CD4-positive, alpha-beta memory T cell (primary cell): ENCODE measurements at places on chromosomes 2 and 18. TPM values are rescaled to one million over a fixed set of nuclear protein-coding genes. Genes with fewer than 3 reads are reported as not detected.
A peak's percentile ranks its signal among the peaks of the same experiment; 100 is the strongest.

DNA sequence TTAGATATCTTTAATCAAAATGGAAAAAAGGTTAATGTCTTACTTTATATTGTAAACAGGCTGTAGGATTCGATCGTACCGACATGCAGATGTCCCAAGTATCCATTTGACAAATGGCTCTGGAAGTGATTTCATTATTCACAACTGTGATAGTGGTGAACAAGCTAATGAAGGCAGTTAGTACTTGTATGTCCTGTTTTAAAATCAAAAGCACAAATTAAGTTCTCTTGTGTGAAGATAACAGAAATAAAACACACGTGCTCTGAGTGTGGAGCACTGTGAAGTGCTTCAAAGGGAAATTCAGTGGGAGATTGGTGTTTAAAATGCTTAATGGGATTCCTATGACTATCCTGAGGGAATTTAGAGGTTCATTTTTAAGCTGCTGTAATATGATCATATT, 8.6 kb upstream of the LRP1B start:
- no peak for DNase-seq
- no peak overlapping the region for H3K27ac ChIP-seq
- no peaks in the 10 kb centered on the region for H3K27me3 ChIP-seq
- no peaks in the 10 kb centered on the region for H3K4me1 ChIP-seq
- H3K36me3 ChIP-seq, result no peaks in the 10 kb centered on the region

DNA sequence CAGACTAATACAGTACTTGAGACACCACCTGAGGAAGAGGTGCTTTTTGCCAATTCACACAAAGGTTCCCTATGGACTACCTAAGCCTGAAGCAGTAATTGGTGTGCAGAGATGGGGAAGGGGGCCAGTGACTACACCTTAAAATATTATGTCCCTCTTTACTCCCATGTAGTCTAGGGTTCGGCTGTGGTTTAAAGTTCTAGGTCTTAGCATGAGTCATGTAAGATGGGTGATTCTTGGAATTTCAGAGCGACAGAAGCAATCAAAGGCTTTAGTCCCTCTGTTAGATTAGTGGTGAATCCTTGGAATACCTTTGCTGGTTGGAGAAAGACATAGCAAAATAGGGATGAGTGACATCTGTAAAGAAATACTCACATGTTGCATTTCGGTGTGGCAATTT, 14.3 kb upstream of the CCDC85A start:
- no peaks in the 10 kb centered on the region for H3K27me3 ChIP-seq
- DNase-seq, result no peak

DNA sequence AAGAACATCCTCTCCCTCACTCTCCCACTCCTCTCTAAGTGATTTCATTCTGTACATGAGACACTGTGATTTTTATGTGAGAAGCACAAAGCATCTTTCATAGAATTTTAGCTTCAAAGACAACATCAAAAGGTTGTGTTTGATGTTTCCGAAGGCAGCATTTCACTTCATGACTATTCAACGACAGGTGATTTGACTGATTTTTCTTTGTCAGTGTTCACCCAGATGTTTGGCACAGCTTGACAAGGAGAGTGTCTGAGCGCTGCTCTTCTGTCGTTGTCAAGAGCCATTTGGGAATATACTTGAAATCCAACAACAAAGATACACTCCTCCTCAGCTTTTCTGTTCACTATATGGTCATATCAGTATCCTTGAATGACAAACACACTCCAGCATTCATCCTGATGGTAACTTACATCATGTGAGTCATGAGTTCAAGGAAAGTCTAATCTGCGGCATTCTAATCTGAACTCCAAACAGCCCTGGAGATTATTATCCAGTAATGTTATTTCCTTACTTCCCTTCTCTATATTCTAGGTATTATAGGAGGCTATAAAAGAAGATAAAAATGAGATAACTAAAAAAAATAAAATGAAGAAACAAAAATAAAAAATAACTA, 45.9 kb upstream of the ST6GAL2 start:
- no peaks in the 10 kb centered on the region for H3K36me3 ChIP-seq
- no peaks in the 10 kb centered on the region for H3K4me1 ChIP-seq
- H3K27ac ChIP-seq, result no peak overlapping the region

DNA sequence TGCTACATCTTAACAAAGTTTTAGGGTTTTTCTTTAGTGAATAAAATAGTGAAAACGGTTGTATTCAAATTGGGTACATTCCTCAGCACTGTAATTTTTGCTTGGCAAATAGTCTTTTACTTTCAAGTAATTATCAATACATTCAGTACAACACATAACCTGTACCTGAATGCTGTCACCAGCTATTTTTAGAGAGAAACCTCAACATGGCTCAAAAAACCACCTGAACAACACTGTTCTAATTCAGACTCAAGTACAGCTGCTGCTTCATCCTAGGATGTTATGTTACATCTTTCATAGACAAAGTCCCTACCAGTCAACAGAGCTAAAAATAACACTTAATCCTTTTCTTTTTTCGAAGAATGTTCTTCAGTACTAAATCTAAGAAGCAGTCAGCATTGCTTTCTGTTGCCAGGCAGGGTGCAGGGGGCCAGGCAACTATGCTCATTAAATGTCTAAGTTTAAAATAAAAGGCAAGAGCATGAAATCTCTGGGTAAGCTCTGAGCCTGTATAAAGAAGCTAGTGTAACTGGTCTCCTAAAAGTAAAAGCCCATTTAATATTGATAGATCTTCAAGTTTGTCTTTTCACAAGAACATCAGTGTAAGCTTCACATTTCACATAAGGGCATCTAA, 20.5 kb downstream of the PDIA6 start:
- peak overlapping the region; percentile 69 for H3K27ac ChIP-seq
- no peak overlapping the region for H3K4me3 ChIP-seq
- peaks cover 55% of the 10 kb centered on the region for H3K36me3 ChIP-seq
- peaks cover 30% of the 10 kb centered on the region for H3K4me1 ChIP-seq

DNA sequence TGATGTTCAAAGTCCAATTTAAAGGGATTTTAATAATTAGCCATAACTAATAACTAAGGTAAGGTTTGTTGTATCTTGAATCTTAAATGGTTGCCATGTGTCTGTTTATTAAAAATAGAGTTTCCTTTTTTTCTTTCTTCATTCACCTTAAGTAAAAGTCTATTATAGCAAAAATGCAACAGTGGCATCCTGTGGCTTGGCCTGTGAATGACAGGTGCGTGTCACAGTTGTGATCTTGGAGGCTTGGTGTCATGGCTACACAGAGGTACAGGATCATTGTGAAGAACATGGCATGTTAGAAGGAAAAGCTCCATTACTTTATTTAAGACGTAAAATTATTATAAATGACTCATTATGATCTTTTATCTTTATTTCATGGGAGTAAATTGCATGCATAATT, 246.1 kb downstream of the BCL2 start:
- H3K27me3 ChIP-seq, result no peaks in the 10 kb centered on the region
- H3K4me3 ChIP-seq, result no peak overlapping the region
- no peaks in the 10 kb centered on the region for H3K4me1 ChIP-seq

The MALT1 gene
- total RNA-seq, result 90.4 TPM

The CDK15 gene
- not detected for total RNA-seq

The HOXD4 gene
- total RNA-seq, result not detected

- no peak for DNase-seq
- no peak overlapping the region for H3K4me3 ChIP-seq
- H3K4me1 ChIP-seq, result peaks cover 32% of the 10 kb centered on the region
- H3K36me3 ChIP-seq, result no peaks in the 10 kb centered on the region
- H3K27me3 ChIP-seq, result no peaks in the 10 kb centered on the region
Observed at GRCh38 chr2:136069773-136070172, 48.2 kb downstream of the CXCR4 start.

DNA sequence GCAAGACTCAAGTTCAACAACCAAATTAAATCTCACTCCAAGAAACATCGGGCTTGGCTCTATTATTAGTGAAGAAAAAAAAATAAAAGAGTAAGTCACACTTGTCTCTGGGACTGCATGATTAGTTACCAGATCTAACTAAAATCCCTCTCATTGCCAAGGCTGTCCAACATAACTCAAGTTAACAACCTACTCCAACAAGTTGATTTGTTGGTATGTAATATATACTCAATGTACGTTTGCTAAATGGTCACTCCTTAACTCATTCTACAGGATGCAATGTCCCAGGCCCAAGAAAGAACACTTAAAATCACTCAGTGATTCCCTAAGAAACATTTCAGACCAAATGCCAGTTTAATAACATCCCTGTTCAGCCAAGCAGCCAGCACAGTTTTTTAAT, 95.1 kb downstream of the DYM start:
- no peak for DNase-seq
- peaks cover 9% of the 10 kb centered on the region for H3K4me1 ChIP-seq
- no peak overlapping the region for H3K4me3 ChIP-seq
- no peak overlapping the region for H3K27ac ChIP-seq

GRCh38 chr18:73503326-73503725, 635.5 kb upstream of the NETO1 start:
- no peaks in the 10 kb centered on the region for H3K4me1 ChIP-seq
- H3K4me3 ChIP-seq, result no peak overlapping the region
- H3K36me3 ChIP-seq, result no peaks in the 10 kb centered on the region
- no peaks in the 10 kb centered on the region for H3K27me3 ChIP-seq
- DNase-seq, result no peak
- H3K27ac ChIP-seq, result no peak overlapping the region

DNA sequence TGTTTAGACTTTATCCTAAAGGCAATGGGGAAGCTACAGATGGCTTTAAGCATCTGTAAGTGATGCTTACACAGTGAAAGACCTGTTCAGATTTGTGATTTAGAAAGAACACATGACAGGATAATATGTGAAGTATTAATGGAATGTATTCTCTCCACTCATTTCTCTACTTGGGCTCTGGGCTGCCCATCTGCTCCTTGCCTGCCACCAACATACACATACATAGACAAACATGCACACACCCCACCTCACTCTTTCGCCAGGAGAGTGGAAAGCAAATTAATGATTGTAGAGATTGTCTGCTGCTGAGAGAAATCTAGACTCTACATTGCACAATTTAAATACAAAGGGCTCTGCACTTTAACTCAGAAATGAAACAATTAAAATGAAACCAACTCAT, 61.0 kb upstream of the NFE2L2 start:
- no peak for DNase-seq
- H3K36me3 ChIP-seq, result peaks cover 4% of the 10 kb centered on the region
- no peak overlapping the region for H3K27ac ChIP-seq
- H3K4me3 ChIP-seq, result no peak overlapping the region
- peaks cover 13% of the 10 kb centered on the region for H3K4me1 ChIP-seq
